AG10803 (cell line): ENCODE measurements at places on chromosomes 3 and 15.
A peak's percentile ranks its signal among the peaks of the same experiment; 100 is the strongest.

DNA sequence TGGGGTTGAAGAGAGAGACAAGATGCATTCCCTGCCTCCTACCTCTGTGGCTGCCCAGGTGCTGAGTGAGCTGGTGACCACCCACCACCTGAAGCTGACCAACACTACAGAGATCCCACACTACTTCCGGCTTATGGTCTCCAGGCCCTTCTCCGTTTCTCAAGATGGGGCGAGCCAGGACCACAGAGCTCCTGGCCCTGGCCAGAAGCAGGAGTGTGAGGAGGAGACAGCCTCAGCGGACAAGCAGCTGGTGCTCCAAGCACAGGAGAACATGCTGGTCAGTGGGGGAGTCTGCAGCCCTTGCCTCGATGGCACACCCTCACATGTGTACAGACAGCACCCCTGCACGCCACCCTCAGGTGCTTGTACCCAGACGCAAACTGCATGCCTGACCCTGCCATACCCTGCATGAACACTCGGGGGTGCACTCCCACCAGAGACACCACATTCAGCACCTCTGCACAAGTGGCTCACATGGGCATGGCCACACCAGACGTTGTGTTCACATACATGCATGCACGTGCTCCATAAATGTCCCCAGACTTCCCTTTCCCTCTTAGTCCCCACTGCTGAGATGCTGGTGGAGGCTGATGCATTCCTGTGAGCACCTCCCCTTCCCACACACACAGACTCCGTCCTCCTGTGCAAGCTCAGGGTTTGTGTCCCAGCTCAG, 19.0 kb downstream of the ACAA1 start:
- peak; percentile 59 for DNase-seq

DNA sequence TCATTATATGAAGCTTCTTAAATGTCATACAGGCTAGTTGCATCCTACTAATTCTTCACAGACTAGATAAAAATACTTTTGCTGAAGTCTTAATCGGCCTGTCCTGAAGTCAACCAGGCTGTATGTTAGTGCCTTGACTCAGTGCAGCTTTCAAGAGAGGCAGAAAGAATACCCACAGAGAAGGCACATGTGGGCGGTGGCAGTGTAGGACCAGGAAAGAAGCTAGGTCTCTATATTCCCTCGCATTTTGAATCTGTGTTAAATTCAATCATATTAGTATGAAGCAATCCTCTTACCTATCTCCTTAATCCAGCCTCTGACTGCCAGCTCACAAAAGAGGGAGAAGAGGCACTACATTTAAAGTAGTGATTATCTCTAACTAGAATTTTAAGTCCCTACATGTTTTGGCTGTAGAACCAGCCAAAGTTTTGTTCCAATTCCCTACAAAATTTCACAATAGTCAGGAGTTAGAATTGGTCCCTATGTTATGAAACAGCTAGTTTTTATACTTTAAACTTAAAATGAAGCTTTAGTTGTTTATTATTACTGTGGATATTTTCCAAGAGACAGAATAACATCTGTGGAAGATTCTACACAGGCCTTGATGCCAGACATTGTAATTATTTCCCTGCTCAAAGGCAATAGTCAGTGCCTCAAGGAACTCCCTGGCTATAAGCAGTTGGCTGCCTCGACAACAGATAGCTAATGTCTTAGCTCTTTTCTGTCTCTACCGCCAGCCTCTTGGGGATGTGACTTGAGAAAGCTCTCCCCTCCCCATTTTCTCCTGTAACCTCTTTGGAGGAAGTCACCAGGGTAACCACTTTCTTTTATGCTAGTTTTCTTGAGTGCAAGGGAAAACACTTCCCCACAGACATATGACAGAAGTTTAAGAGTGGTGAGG, 31.9 kb downstream of the CRTC3 start:
- DNase-seq: peak; percentile 92

DNA sequence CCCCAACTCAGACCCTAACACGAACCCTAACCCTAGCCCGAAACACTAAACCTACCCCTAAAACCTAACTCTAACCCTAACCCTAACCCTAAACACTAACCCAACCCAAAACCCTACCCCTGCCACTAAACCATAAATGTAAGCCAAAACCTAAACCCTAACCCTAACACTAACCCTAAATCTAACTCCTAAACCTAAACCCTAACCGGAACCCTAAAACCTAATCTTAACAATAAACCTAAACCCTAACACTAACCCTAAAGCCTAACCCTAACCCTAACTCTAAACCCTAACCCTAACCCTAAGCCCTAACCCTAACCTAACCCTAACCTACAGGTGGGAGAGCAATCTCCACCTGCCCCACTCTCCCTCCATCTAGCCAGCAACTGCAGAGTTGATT, 152.3 kb downstream of the OR4M2 start:
- DNase-seq: no peak

DNA sequence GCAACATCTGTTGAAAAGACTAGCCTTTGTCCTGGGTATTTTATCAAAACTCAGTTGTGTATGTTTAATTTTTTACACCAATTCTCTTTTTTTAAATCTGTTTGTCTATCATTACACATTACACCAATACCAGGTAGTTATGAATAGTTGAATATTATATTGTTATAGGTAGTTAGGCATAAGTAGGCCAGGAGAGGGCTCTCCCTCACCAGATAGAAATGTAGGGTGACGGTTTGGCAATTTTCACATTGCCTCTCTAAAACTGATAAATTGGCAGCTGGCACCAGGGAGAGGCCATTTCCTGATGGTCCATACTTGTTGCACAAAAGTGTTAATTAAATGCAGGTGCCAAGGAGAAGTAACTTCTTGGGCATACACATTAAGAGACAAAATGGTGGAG, 483.1 kb upstream of the EPHA6 start:
- DNase-seq: no peak

DNA sequence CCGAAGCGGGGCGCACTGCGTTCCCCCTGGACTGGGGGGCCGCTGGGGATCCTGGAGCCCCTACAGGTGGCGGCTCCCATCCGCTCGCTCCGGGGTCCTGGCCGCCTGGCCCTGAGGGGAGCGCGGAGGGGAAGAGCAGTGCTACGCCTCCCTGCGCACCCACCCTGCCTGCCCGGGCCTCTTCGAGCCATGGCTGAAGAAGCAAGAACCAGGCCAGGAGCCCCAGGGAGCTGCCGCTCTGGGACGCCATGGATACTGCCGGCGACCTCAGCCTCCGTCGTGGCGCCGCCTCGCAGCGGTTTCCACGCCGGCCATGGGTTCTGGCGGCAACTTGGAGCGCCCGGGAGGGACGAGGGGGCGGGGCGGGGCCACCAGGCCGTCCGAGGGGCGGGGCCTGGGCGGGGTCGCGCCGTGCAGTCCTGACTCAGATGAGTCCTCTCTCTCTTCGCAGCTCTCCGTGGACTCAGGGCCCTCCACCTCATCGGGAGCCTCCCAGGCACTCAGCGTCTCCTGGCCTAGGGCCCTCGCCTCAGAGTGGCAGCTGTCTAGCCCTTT, 50.9 kb downstream of the MYL3 start:
- peak; percentile 34 for DNase-seq

DNA sequence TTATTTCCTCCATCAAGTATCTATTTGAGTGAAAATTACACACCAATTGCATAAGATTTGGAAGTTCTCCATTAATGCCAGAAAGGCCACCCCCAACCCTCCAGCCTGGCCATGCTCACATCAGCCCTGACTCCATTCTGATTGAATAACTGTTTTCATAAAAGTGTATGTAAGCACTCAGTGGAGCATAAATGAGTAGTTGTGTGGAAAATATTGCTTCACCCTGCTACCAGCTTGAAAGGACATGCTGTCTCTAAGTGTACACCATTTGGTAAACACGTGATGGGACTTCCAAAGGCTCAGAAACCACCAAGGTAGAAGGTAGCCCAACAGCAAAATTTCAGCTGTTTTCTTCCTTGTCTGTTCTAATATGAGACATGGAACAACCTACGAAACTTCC, 393.8 kb downstream of the ZNF385D start:
- peak; percentile 38 for DNase-seq

GRCh38 chr3:9168241-9168741, 81.2 kb downstream of the SRGAP3 start:
- DNase-seq: no peak

- no peak for DNase-seq
Measured at GRCh38 chr3:182284793-182285192, 508.5 kb upstream of the ATP11B start.

DNA sequence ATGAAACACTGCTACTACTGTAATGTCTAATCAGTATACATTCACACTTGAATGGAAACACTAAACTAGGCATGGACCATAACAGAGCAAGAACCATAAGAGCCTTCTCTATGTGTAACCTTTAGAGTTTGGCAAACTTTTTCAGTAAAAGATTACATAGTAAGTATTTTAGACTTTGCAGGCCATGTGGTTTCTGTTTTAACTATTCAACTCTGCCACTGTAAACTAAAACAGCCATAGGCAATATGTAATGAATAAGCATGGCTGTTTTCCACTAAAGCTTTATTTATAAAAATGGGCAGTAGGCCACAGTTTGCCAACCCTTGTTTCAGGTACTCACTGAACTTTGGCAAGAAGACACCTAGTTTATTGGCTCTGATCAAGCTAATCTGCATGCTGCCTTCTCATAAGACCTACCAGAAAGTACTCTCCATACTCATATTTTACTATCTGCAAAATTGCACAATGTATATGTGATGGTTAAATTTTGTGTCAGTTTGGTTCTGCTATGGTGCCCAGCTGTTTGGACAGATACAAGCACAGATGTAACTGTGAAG, 46.0 kb downstream of the UACA start:
- DNase-seq: no peak

DNA sequence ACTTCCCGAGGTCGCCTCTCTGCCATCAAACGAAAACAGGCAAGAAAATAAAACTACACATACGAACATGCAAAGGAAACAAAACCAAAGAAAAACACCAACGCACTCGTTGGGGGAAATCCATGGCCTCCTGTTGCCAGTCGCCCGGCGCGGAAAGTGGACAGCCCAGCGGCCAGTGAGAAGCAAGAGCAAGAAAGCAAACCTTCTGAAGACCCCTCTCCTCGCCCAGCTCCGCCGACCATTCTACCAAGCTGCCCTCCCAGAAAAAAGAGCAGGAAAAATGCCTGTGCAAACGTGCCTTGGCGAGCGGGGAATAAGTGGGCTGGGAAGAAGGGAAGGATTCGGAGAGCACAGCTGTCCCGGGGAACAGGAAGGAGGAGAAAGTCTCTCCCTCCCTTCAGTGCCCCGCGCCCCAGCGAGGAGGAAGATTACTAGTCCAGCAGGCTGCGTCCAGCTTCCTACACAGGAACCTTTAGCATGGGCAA, 802 bp upstream of the NECTIN3 start:
- no peak for DNase-seq

DNA sequence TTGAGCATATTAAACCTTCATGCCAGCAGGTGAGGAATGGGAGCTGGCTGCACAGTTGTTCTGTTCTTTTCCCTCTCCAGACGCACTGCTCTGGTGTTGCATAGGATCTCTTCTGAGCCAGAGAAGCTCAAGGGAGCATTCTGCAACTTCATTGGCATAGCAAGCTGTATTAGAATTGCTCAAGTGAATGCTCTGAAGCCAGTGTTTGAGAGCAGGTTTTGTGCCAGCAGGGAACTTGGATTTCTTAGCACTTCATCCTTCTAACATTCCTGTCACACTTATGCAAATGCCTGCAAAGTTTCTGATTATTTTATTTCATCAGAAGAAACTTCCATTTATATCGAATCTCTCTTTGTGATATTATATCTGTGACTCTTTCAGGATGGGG, 366.6 kb downstream of the AGBL1 start:
- DNase-seq: no peak

DNA sequence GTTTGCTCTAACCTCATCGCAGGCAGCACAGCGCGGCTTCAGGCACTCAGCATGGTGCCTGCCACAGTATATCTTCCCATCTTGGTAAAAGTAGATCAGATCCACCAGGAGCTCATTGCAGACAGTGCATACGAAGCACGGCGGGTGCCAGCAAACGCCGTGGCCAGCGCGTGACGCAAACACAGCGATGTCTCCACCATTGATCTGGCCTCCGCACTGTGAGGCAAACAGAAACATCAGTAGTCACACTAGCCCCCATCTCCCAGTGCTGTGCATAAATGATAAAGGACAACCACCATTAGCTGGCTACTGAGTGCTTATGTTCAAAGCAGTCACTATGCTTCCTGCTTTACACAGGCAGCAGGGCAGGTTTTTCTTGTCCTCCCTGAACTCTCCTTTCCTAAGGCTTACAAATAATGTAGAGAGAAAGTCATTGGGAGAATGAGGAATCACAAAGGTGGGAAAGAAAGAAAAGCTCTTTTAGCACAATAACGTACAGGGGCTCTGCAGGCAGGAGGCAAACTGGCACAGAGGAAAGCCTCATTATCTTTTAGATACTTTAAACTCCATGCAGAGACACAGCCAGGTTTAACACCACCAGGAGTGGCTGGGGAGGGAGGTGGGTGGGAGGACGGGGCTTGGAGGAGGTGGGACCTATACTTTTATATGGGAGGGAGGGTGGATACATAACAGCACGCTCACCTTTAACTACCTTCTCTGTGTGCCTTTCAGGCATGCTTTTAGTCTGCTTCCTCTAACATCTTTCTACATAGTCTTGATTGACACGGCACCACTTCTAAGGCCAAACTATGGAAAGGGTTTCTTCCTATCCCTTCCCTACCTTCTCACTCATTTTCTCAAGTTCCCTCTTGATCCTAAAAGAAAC, 67.9 kb downstream of the PRICKLE2 start:
- DNase-seq: no peak
